ENCODE measurements at places on chromosomes 3 and 15. TPM values are rescaled to one million over a fixed set of nuclear protein-coding genes. Genes with fewer than 3 reads are reported as not detected.

HIGD2B gene
- total RNA-seq = not detected

CDCP1 gene
- 5.6 TPM for total RNA-seq

AP4E1 gene
- 13.9 TPM for total RNA-seq

GOLGA8T gene
- total RNA-seq = 0.14 TPM

CAPN7 gene
- 33.4 TPM for total RNA-seq

Measured in smooth muscle cell of bladder (primary cell).